ENCODE measurements at places on chromosomes 3 and 15. TPM values are rescaled to one million over a fixed set of nuclear protein-coding genes. Genes with fewer than 3 reads are reported as not detected.

The ARNT2 gene
- 11.1 TPM for total RNA-seq

The TNFSF10 gene
- total RNA-seq, result not detected

The CCDC13 gene
- 0.77 TPM for total RNA-seq

The C3orf20 gene
- not detected for total RNA-seq

The LRTM1 gene
- total RNA-seq, result not detected

DNA sequence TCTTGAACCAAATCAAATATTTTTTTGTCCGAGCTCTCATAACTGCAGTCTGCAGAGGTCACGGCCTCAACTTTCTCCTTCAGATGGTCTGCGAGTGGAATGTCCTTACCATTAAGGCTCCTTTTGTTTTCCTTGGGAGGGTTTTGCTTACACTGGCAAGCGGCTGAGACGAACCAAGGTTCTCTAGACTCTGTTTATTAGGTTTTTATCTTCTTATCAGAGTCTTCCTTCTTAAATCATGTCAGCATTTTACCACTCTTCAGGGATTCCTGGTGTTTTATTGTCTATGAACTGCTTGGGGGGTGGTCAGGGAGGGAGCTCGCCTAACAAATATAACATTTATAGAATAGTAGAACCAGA lies 773.7 kb upstream of the NR2F2 start:
- DNase-seq, result no peak

GRCh38 chr3:13459605-13460340 lies 20.3 kb upstream of the HDAC11 start:
- no peak for DNase-seq

- peak; percentile 79 for DNase-seq
These were observed 5.2 kb downstream of the HRH1 start for GRCh38 chr3:11159421-11159904.

DNA sequence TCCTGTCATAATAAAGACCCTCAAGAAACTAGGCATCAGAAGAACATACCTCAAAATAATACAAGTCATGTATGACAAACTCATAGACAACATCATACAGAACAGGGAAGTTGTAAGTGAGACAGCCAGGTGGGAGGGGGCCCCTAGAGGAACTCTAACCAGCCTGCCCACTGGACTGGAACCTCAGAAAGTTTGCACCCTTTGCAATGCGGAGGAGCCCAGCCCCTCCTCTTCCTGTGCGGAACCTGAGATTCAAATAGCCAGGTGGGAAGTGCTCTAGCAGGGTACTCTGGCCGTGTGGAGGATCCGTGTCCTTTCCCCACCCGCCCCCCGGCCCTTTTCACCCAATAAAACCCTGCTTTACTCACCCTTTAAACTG lies 387.0 kb upstream of the CBLB start:
- DNase-seq, result no peak

- DNase-seq, result peak; percentile 80
These were observed 63.2 kb downstream of the PXYLP1 start for GRCh38 chr3:141294848-141295247.

DNA sequence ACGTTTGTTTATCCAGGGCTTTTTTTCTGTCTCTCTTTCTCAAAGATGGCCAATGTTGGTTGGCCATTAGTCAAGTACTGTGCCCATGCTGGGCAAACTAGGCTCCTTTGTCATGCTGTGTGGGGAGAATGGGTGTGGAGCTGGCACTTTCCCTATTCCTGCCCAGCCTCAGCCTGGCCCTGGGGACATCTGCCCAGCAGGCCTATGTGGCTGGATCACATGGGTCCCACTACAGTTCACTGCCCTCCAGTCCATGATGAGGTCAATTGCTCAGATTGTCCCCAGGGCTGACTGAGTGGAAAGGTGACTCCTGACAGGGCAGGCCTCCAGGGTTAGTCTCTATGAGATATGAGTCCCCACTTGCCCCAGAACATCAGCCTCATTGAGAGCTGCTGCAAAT lies 54.4 kb upstream of the HERC1 start:
- no peak for DNase-seq

- no peak for DNase-seq
These were observed 65.2 kb downstream of the LPP start for GRCh38 chr3:188219147-188219546.

GRCh38 chr15:100553468-100553867 lies 24.7 kb upstream of the CERS3 start:
- no peak for DNase-seq

DNA sequence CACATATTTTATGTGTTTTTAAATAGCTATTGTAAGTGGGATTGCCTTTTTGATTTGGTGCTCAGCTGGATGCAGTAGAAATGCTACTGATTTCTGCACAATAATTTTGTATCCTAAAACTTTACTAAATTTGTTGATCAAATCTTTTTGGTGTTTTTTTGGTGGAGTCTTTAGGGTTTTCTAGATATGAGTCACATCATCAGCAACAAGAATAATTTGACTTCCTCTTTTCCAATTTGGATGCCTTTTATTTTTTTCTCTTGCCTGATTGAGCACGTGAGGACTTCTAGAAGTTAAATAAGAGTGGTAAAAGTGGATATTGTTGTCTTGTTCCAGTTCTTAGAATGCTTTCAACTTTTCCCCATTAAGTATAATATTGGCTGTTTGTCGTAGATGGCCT lies 51.3 kb downstream of the TLNRD1 start:
- DNase-seq, result no peak

- peak; percentile 55 for DNase-seq
These were observed 17.1 kb upstream of the GCNT3 start for GRCh38 chr15:59594493-59594942.

DNA sequence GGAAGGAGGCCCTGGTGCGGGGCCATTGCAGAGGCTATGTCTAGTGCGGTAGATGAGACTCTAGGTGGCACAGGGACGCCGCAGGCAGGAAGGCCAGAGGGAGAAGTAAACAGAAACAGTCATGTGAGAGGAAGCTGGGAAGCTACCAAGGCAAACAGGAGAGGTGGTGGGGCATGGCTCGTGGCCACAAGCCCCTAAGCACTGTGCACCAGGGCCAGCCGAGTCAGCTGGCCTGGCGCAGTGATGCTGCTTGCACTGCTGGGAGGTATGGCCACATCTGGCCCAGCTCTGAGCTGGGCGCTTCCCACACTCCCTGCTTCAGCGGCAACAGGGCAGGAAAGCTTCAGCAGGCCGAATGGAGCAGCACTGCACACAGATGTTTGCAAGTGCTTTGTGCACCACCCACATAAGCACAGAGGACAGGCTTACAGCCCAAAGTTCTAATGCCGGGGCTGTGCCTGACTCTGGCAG lies 76.6 kb downstream of the SRGAP3 start:
- no peak for DNase-seq

- DNase-seq, result no peak
These were observed 42.3 kb upstream of the ARL8B start for GRCh38 chr3:5079761-5080160.

DNA sequence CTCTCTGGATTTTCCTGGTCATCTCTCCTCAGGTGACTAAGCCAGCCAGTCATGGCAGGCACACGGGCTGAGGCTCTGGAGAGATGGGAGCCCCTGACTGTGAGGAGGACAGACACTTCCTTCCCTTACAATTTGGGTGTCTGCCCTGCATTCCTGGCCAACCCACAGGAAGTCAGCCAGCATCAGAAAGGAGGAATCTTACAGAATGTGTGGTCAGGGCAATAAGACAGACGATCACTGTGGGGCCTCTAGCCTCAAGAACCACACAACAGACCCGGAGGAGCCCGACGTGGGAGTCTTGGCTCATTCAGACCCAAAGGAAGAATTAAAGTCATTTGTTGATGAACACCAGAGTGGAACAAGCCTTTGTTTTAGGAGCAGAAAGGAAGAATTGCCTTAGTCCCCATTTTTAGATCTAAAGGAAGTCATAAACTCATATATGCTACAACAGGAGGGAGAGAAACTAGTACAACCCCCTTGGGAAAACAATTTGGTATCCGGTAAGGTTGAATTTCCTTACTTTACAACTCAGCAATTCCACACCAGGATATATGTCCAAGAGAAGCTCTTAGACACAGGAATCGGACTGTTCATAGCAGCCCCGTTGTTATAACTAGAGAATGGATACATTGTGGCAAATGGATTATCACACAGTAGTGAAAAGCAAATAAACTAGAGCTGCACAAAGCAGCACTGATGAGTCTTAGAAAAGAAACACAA lies 62.2 kb downstream of the ABTB1 start:
- DNase-seq, result peak; percentile 99

GRCh38 chr3:143060906-143061305 lies 58.7 kb upstream of the CHST2 start:
- no peak for DNase-seq

GRCh38 chr3:12963231-12963896 lies 109.9 kb downstream of the IQSEC1 start:
- DNase-seq, result no peak

DNA sequence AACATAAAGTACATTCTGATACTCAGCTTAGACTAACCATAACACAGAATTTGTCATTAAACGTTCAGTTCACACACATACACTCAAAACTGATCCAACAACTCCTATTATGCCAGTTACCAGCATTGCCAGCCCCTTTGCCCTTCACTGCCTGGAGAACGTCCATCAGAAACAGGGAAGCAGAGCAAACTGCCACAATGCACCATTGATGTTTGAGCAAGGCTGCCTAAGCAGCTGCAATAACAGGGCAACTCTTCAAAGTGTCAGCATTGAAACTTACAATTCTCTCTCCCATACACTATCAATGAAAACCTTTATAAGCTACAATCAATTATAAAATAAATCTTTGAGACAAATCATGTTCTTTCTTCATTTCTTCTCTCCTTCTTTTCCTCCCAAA lies 85.1 kb downstream of the ZBTB20 start:
- DNase-seq, result peak; percentile 87

DNA sequence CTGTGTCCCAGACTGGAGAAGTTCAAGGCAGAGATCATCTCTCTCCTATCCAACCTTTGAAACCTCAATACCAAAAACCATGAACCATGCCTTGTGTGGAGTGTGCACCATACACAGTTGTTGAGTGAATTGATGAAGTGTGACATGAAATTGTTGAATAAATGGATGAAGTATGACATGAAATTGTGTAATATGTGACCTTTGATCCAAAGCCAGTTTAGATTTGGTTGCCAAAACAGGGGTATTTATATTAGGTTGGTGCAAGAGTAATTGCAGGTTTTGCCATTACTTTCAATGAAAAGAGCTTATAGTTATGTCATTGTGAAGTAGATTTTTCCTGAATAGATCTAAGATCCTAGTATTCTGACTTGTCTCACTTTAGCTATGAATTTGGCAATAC lies 3.1 kb upstream of the MAGI1 start:
- DNase-seq, result no peak

DNA sequence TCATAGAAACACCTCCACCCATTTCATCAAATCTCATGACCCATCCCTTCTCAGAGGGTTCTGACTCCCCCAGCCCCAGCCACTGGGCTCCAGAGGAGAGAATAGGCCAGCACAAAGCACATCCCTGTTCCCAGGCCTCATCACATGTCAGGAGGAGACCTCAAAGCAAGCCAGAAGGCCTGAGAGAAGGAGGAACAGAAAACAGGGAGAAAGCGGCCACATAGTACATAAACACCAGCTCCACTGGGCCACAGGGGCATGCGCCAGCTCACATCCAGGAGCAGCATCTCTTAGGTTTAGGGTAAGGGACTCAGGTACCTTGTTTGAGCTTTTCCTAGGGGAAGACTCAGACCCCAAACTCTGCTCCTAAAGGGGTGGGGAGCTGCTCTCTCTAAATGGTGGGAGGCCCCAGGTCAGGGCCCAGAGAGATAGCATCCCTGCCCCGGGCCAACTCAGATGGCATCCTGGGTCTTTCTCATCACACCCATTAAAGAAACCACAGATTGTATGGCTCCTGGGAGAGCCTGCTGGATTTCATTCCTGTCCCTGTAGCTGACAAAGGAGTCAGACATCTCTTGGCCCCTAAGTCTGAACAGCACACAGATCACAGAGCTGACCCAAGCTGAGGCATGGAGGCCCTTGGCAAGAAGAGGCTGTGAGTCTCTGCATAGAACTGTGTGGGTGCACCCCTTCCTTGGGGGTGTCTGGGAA lies 2.5 kb downstream of the SHF start:
- DNase-seq, result no peak

GRCh38 chr3:43152649-43153048 lies 46.8 kb upstream of the POMGNT2 start:
- no peak for DNase-seq

GRCh38 chr3:174125267-174125824 lies 727.8 kb downstream of the NLGN1 start:
- peak; percentile 47 for DNase-seq

DNA sequence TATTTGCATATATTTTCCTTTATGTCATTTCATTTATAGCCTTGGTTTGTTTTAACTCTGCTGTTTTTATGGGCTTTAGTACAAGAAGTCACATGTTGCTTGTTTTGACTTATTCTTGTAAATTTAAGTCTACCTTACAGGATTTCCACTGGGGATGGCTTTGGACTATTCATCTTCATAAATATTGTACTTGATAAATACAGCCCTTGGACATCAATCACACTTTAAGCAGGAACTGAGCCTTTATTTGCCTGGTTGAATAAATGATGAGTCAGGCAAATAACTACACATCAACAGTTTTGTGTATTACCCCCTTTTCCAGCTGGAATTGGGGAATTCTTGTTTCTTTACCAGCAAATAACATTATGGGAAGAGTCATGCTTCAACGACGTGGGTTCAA lies 286.0 kb downstream of the CNTN3 start:
- DNase-seq, result no peak

- peak; percentile 41 for DNase-seq
These were observed 27.0 kb downstream of the NDUFB4 start for GRCh38 chr3:120622870-120623726.

DNA sequence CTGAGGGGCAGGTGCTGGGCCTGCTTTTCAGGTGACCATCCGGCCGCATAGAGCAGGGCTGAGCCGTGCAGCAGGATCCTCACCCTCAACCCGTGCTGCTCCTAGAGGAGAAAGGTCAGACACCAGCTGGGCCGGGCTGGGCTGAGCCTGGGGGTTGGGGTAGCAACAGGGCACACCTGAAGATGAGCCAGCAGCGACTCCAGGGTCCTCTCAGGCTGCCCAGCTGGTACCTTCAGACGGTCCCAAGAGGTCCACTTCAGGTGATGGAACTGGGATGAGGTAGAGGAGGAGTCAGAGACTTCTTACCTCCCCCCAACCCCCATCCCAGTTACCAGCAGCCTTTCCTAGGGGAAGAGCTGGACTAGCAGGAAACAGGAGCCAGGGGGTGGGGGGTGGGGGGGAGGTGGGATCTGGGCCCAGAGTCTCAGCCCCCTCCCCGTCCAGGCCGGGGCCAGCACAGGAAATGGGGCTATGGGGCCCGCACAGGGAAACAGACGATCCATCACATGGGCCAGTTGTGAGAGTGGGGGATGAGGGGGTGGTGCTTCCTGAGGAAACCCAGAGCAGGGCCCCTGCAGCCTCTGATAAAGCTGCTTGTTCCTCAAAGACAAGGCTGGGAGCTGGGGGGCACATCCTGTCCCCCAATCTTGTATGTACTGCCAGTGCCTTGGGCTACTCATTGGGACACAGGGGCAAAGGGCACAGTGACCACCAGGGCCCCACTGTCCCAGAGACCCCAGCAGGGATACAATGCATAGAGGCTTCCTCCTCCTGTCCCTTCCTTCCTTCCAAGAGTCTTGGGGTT lies 3.0 kb downstream of the INKA1 start:
- no peak for DNase-seq

GRCh38 chr3:113441051-113441770 lies at the start of gene CFAP44:
CFAP44 (minus strand) TSS chr3:113441493; CDS start chr3:113433664, 7,829 bp downstream.
- no peak for DNase-seq

Measured in LHCN-M2 (cell line).